SJCRH30 (cell line): ENCODE measurements at places on chromosomes 2 and 18. TPM values are rescaled to one million over a fixed set of nuclear protein-coding genes. Genes with fewer than 3 reads are reported as not detected.
A peak's percentile ranks its signal among the peaks of the same experiment; 100 is the strongest.

- H3K4me1 ChIP-seq: no peaks in the 10 kb centered on the region
- H3K27me3 ChIP-seq: peaks cover 8% of the 10 kb centered on the region; the same call in 1 of the 2 replicates
- H3K4me3 ChIP-seq: no peak overlapping the region
- DNase-seq: no peak
Measured at GRCh38 chr2:51329512-51329911, 297.6 kb upstream of the NRXN1 start.

DNA sequence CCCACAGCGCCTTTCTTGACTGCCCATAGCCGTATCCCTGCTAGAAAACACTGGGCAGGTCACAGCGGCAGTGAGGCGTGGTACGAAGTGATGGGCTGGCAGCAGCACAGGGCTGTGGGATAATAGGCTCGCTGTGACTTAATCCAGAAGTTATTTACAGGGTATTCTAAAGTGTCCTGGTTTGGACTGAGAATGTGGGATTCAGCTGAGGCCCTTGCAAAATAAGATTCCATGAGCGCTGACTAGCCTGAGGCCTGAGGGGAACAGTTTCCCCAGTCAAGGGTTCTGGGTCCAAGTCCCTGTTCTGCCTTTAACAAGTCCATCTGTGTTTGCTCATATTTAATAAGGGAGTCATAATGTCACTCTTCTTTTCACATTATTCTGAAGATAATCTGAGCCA lies 34.6 kb downstream of the SETBP1 start:
- peak overlapping the region; percentile 93 for H3K27ac ChIP-seq
- H3K4me1 ChIP-seq: peaks cover 26% of the 10 kb centered on the region
- peak overlapping the region; percentile 13; the same call in 1 of the 2 replicates for H3K4me3 ChIP-seq
- no peaks in the 10 kb centered on the region for H3K27me3 ChIP-seq
- no peaks in the 10 kb centered on the region for H3K36me3 ChIP-seq

GRCh38 chr18:58766164-58766563 lies 94.9 kb downstream of the MALT1 start:
- no peak overlapping the region for H3K4me3 ChIP-seq
- no peaks in the 10 kb centered on the region for H3K36me3 ChIP-seq
- H3K27me3 ChIP-seq: no peaks in the 10 kb centered on the region
- no peak overlapping the region for H3K27ac ChIP-seq
- no peak for DNase-seq

DNA sequence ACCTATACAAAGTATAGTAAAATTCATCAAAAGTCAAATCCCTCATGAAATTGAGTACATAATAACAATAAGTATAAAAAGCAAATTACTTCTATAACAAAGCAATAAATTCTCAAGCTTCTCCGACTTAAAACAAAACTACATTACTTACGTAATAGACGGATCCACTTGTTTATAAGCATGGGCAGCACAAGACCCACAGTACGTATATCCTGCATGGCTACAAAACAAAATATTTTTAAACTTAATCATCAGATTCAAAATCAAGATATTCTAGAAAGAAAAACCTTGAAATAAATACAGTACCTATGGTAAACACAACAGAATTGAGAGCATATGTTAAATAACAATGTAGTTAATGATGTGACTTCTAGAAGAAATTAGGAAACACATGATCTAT lies 78.9 kb downstream of the MEMO1 start:
- H3K27ac ChIP-seq: no peak overlapping the region
- H3K4me3 ChIP-seq: no peak overlapping the region
- no peak for DNase-seq
- H3K36me3 ChIP-seq: peaks cover 4% of the 10 kb centered on the region; the same call in 1 of the 2 replicates
- no peaks in the 10 kb centered on the region for H3K27me3 ChIP-seq
- H3K4me1 ChIP-seq: no peaks in the 10 kb centered on the region

- H3K36me3 ChIP-seq: no peaks in the 10 kb centered on the region
- no peak overlapping the region for H3K4me3 ChIP-seq
- H3K4me1 ChIP-seq: no peaks in the 10 kb centered on the region
Measured at GRCh38 chr18:46324087-46324955, 220.1 kb downstream of the HAUS1 start.

DNA sequence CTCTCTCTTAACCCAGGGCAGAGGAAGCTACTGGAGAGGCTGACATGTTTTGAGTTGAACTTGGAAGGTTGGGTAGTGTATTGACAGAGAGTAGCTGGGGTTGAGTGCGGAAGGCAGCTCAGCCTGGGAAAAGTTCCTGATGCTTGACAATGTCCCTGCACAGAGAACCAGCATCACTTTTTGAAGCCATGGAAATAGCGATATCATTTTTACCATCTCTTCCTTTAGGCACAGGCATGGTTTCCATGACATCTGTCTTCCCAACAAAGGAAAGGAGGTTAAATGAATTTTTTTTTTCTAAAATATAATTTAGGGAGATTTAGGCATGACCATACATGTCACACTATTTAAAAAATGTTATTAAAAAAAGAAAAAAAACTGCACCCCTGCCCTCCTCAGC lies 78.3 kb upstream of the KCNE4 start:
- no peak overlapping the region for H3K27ac ChIP-seq
- H3K36me3 ChIP-seq: no peaks in the 10 kb centered on the region
- no peaks in the 10 kb centered on the region for H3K4me1 ChIP-seq
- no peak overlapping the region for H3K4me3 ChIP-seq

- DNase-seq: no peak
- H3K4me3 ChIP-seq: no peak overlapping the region
- peaks cover 18% of the 10 kb centered on the region for H3K36me3 ChIP-seq
- no peaks in the 10 kb centered on the region for H3K4me1 ChIP-seq
Measured at GRCh38 chr2:127706215-127706990, 5.1 kb downstream of the SFT2D3 start.

DNA sequence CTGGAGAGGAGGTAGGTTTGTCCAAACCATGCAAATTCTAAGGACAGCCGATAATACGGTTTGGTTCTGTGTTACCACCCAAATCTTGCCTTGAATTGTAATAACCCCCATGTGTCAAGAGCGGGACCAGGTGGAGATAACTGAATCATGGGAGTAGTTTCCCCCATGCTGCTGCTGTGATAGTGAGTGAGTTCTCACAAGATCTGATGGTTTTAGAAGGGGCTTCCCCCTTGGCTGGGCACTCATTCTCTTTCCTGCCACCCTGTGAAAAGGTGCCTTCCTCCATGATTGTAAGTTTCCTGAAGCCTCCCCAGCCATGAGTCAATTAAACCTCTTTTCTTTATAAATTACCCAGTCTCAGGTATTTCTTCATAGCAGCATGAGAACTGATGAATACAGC lies 295.2 kb downstream of the NBAS start:
- H3K36me3 ChIP-seq: no peaks in the 10 kb centered on the region
- H3K27me3 ChIP-seq: no peaks in the 10 kb centered on the region
- no peaks in the 10 kb centered on the region for H3K4me1 ChIP-seq
- DNase-seq: no peak

The NOL4 gene
- 0.06 and 0.08 TPM in 2 replicates for total RNA-seq

The DIPK1C gene
- total RNA-seq: not detected in 2 replicates

The NT5C1B gene
- not detected in 2 replicates for total RNA-seq

The TMEM247 gene
- total RNA-seq: not detected in 2 replicates

The MTCL1 gene
- 9.6 and 9.8 TPM in 2 replicates for total RNA-seq

The ERBB4 gene
- total RNA-seq: 0.73 and 3.0 TPM in 2 replicates

The PPP1R1C gene
- not detected in 2 replicates for total RNA-seq
